ENCODE measurements at places on chromosomes 2 and 18.

DNA sequence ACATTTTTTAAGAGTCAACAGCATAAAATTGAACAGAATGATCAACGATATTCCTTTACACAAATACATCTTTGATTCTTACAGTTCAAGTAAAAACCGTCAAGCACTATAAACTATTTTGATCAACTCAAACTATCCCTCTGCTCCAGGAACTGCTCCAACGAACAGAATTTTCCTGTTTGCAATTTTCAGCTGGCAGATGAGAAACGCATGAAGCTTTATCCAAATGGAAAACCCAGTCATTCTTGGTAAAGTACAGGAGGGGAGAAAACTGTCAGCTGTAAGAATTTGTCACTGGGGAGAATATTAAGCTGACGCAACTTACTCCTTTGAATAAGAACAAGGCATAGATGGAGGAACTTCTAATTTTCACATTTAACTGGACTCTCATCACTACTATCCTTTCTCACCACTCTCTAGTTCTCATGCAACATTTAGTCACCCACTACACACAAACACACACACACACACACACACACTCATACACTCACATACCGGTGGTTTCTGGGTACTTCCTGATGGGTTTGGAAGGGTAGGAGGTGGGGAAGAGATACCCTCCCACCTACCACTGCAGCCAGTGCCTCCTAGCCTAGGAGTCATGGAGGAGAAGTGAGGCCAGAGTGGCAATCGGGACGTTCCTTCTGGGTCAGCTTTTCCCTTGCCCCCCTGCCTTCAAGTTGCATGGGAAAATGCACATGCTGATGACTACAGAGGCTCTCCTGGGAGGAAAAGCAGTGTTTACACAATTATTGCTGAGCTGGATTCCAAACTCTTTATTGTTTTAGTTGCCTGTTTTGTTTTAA, 54.0 kb upstream of the SPATS2L start:
- DNase-seq: no peak

- DNase-seq: peak; percentile 64
These were observed 643.3 kb downstream of the SOCS6 start for GRCh38 chr18:70931942-70932814.

GRCh38 chr2:111897924-111898702, at the start of gene MERTK:
Gene MERTK (plus strand): TSS chr2:111898607. CDS start chr2:111898736, 129 bp downstream.
- peak; percentile 71 for DNase-seq

- no peak for DNase-seq
These were observed at the start of gene EVA1A for GRCh38 chr2:75560768-75561565. Gene EVA1A (minus strand): TSS chr2:75560939. CDS start chr2:75518140, 42,799 bp downstream.

- no peak for DNase-seq
These were observed 180.5 kb downstream of the VWC2L start for GRCh38 chr2:214591366-214591765.

GRCh38 chr2:124281541-124281940, 256.5 kb downstream of the CNTNAP5 start:
- DNase-seq: no peak

DNA sequence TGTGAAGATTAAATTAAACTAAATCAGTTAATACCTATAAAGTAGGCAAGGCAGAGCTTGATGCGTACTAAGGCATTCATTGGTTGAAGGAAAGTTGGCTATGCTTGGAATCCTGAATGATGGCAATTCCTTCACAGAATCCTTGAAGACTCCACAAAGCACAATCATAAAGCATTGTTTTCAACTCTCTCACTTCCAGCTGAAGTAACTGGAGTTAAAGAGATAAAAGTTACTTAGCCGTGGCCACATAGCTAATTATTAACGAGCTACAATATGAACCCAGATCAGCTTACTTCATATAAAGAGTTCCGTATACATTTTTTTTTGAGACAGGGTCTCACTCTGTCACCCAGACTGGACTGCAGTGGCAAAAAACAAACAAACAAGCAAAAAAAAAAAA, 483.9 kb upstream of the DDX18 start:
- no peak for DNase-seq

DNA sequence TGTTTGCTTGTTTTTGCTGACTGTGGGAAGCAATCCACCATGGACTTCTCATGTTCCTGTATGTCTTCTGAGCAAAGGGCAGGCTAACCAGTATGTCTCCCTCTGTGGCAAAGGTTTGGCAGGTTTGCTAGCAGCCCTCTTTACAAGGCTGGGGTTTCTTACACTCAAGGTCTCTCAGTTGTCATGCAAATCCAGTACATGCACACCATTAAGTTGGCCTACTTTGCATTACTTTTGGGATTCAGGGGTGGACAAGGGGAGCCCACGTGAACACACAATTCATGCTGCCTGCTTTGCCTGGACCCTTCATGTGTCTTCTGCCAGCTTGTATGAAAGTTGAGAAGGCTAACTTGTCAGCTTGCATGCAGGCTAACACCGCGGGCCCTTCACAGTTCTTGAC, 134.9 kb downstream of the LRRTM4 start:
- no peak for DNase-seq

GRCh38 chr2:218431878-218432277, 13.0 kb downstream of the VIL1 start:
- DNase-seq: no peak

- DNase-seq: no peak
These were observed 106.3 kb downstream of the ACVR1 start for GRCh38 chr2:157769856-157770255.

GRCh38 chr2:151153601-151154000, 108.1 kb downstream of the RBM43 start:
- no peak for DNase-seq

DNA sequence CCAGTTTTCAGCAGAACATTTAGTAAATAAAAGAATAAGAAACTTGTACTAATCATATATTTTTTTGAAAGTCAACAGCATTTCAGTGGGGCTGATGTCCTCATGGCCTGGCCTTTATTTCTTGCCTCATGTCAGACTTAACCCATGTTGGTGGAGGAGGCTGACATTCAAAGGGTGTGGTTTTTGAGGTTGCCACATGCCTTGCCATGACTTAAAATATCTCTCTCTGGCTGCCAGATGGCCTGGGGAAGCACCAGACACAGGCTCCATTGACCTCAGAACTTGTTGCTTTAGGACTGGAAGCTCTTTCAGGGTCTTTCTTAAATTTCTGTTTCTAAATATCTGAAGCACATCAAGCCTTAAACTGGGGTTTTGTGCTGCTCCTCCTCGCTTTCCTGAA, 32.5 kb upstream of the CD28 start:
- no peak for DNase-seq

DNA sequence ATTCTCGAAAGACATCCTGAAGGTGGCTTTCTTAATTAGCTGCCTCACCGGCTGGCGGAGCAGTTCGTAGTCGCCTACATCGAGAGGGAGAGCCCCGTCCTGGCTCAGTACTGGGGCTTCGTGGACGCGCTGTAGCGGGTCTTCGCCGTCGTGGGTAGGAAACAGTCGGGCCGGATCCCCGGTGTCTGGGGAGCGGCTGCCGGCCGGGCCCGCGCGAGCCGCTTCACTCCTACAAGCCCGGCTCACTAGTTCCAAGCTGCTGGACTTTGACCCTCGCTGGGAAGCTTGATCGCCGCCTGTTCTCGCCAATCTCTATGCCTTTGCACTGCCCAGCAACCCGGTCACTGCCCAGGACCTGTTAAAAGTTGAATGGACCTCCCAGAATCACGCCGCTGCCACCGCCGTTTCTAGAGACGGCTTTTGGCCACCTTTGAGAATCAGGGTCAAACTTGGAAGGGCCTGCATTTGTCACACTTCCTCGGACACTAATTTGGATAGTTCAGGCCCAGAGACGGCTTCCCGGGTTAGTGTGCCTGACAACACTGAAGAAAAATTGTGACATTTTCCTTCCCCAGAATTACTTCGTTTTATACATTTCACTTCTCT, 41.4 kb upstream of the AKAIN1 start:
- DNase-seq: no peak

DNA sequence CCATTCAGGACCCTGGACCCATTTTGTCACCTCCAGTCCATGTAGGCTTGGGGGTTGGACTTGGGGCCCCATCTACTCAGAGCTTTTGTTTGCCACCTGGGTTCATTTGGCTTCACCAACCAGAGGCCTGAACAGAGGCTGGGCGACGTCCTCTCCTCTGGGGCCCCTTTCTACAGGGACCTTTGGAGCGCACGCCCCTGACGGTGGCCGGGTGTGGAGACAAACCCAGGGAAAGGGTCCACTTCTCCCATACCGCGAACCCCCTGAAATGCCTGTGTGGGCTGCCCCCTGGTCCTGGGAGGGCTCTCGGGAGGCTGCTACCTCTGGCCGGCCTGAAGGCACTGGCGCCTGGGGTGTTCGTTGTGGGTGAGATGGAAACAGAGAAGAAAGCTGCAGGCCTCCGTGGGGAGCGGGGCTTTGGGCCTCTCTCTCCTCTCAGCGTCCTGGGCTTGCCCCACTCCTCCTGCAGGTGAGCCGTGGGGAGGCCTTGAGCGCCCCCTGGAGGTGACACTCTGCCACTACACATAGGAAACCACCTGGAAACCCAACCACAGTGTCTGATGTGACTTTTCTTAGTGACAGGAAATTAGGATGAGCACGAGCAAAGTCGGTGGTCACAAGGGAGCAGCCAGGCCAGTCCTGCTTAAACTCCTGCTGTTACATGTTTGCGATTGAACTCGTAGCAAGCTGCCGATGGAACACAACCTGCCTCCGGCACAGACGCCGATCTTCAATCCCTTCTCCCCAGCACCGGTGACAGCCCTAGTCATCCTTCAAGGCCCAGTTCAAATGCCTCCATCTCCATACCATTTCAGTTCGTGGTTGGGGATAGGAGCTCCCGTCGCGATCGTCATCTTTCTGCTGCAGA, 12.0 kb upstream of the NTSR2 start:
- DNase-seq: peak; percentile 9

GRCh38 chr2:85545780-85546240, 6.8 kb downstream of the MAT2A start:
- DNase-seq: no peak

- DNase-seq: no peak
These were observed 29.6 kb upstream of the RPL31 start for GRCh38 chr2:100972452-100972851.

DNA sequence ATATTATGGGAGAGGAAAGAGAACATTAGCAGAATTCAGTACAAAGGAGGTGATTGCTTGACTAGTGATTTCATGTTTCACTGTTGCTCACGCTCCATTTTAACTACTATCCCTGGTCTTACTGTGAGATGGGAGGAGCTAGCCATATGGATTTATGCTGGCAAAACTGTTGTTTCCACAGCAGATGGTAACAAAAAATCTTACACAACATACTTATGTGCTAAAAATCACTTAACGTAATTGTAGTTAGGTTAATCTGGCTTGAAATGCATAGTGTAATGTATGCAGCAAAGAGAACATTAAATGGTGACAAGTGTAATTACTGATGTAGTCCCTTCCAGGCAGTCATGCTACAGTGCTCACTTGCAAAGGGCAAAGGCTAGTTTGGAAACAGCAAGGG, 155.6 kb upstream of the LYPD1 start:
- no peak for DNase-seq

- DNase-seq: no peak
These were observed 23.0 kb upstream of the ACKR3 start for GRCh38 chr2:236546561-236547002.

DNA sequence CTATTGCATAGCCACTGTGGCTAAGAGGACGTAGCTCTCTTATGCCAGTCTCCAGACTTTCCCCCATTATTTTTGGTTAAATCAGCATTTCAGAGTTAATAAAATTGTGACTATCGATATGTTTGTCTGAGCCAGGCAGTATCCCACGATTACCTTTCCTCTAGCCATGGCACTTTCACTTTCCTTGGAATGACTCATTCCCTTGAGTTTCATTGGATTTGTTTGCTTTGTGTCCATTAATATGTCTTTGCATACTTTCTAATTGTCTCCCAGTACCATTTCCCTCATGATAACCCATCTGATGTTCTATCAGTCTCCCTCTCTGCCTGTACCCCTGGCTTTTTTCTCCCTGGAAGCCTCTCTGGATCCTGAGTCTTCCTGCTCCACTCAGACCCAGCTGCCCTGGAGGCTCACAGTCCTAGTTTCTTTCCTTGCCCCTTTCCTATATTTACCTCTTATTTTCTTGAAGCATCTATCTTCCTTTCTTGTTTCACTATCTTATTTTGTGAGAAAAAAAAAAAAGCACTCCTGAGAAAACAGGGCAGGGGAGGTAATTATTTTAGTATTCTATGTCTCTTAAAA, 126.1 kb downstream of the MTX2 start:
- DNase-seq: no peak

GRCh38 chr2:229993236-229993635, 70.9 kb downstream of the FBXO36 start:
- DNase-seq: no peak

DNA sequence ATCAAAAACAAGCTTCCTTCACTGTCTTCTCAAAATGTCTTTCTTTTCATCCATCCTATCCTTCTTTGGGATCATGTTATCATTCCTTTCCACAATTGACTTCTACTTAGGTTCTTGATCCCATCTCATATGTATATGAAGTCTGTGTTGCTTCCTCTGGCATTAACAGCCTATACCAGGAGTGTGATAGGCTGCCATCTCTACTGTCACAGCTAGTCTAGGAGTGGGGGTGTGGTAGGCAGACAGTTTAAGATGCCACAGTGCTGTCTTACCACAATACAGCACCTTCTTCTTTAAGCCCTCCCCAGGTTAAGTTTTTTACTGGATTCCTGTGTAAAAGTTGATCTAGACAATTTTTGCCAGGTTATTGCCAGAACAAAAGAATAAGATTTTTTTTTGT, 3.7 kb upstream of the HTR2B start:
- DNase-seq: no peak

DNA sequence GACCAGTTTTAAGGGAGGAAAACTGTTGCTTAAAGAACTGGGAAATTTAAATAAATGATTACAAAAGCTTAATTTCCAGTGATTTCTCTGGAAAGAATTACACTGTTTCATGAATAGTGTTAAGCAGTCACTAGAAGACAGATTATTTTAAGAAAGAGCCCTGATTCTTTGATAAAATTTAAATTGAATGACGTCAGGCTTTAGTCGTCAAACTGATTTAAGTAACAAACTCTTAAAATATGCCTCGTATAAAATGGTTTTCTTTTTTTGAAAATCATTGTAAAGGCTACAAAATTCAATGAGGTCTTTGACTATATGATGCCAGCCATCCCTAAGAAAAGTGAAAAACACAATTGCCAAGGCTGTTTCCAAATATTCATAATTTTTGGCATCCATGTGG, 465.0 kb downstream of the NR4A2 start:
- no peak for DNase-seq

DNA sequence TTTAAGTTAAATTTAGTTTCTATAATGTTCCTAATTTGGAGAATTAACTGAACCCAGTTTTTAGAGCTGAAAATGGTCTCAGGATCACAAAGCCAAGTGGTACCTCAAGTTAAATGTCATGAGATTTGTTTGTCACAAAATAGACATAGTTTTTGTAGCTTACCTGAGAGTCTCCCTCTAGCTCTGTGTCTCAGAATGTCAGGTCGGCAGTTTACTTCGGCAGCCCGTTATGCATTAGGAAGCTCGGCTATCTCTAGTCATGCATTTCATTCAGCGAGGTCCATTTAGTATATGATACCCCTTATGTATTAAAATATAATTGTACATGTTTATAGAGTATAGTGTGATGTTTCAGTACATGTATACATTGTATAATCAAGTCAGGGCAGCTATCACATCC, 155.6 kb downstream of the EML6 start:
- no peak for DNase-seq
